ENCODE measurements at places on chromosomes 2 and 18. TPM values are rescaled to one million over a fixed set of nuclear protein-coding genes. Genes with fewer than 3 reads are reported as not detected.

HNMT gene
- total RNA-seq: 0.33 TPM

KIF5C gene
- 0.33 TPM for total RNA-seq

TWSG1 gene
- total RNA-seq: 41.1 TPM

MYO7B gene
- 0.65 TPM for total RNA-seq

TRIB2 gene
- 9.3 TPM for total RNA-seq

PID1 gene
- total RNA-seq: 3.4 TPM

GORASP2 gene
- total RNA-seq: 72.5 TPM

KYNU gene
- total RNA-seq: under 0.01 TPM

ZNF396 gene
- 0.33 TPM for total RNA-seq

ABCB11 gene
- total RNA-seq: not detected

ST8SIA3 gene
- not detected for total RNA-seq

TUBA4A gene
- total RNA-seq: 36.1 TPM

LIMS2 gene
- 4.6 TPM for total RNA-seq

REG3A gene
- not detected for total RNA-seq

KHK gene
- 2.5 TPM for total RNA-seq

PROM2 gene
- total RNA-seq: 1.0 TPM

CELF4 gene
- not detected for total RNA-seq
